ENCODE measurements at places on chromosomes 3 and 15. TPM values are rescaled to one million over a fixed set of nuclear protein-coding genes. Genes with fewer than 3 reads are reported as not detected.

- peak; percentile 61 for DNase-seq
Measured at GRCh38 chr3:53045518-53046170, at the start of gene SFMBT1. Gene SFMBT1, minus strand, starts transcription at chr3:53046073. Its CDS starts 76,945 bp downstream, at chr3:52969128.

GRCh38 chr3:157061265-157061664 is 98.7 kb downstream of the CCNL1 start:
- no peak for DNase-seq

DNA sequence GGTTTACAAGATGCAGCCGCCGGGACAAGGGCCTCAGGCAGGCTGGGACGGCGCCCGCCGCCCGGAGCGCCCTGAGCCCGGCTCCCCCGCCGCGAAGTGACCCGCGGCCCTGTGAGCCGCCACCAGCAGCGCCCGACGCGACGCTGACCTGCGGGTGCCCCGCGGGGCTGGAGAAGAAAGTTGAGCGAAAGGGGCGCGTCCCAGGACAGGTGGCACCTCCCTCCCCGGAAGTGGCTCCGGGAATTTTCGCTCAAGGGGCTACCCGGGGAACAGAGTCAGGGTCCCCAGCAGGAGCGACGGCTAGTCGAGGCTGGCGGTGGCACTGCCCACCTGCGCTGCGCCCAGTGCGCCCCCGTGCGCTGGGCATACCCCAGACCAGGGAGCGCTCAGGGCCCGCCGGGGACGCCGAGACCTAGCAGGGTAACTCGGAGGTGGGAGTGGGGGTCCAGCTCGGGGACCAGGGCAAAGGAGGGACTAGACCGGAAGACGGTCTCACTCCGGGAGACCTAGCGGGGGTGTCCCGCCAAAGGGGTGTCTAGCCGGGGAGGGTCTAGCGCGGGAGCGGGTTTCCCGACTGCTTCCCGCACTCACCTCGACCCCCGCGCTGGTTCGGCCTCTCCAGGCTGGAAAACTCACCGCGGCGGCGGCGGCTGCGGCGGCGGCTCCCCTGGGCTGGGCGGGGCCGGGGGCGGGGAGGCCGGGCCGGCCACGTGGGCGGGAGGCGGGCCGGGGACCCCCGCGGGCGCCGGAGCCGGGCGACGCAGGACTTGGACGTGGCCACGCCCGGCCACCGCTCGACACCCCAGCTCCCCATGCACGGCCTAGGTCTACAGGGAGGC is 18.4 kb downstream of the SPATA12 start:
- peak; percentile 68 for DNase-seq

DNA sequence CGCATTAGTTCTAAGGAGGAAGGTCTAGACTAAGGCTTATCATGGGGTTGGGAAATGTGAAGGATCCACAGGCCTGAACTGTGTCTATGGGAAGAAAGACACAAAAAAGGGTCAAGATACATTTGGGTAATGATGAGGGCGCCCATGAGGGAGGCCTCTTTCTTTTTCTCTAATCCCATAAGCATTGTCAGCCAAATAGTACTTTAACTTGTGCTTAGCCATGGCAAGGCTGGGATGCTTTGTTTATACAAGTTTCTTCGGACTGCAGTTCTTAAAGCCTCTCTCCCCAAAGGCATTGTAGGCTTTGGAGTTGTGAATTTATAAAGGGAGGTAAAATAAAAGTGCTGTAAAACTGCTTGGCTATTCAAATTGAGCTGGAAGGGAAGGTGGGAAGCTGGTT is 23.4 kb downstream of the ARMC8 start:
- no peak for DNase-seq

DNA sequence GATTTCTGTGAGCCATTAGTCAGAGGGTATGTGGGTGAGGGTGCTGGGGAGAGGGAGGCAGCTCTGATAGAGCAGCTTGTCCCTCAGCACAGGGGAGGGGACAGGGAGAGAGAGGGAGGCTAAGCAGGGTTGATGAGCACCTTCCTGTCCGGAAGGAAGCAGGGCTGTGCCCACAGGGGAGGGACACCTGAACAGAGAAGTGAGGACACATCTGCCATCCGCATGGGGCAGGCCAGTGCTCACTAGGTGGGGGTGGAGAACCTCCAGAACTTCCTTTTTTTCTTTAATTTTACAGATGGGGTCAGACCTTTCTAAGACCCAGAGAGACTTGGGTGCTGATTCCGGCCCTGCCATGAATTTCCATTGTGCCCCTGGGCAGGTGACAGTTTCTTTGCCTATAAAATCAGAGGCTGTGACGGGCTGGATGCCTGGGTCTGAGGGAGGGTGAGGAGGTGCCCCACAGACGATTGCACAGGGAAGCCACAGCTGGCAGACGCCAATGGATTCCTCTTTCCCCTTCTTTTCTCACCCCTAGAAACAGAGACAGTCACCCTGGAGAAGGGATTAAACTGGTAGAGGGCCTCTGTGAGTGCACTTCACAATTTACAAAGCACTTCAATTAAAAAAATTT is 4.1 kb upstream of the TGM5 start:
- DNase-seq, result no peak

DNA sequence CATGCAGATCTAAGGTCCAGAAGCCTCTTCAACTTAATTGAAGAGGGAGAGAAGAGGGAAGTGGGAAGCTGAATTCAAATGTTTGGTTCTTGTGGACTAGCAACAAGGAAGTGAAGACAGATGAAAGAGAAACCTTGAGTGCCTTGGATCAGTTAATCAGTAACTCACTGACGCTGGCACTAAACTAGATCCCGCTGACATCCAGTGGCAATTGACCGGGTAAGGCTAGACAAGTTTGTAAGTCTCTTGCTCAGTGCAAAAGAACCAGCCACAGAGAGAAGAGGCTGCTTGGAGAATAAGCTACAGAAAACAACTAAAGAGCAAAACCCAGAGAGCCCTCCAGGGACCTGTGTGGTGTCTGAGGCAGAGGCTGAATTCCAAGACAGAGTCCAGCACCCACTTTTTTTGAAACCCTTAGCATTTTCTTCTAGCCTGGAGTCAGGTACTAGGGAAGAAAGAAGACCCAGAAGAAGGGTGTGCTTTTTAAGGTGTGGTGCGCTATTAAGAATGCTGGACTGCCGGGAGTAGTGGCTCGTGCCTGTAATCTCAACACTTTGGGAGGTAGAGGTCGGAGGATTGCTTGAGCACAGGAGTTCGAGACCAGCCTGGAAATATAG is 6.9 kb downstream of the PLCH1 start:
- peak; percentile 78 for DNase-seq

GRCh38 chr3:186060222-186060621 is 48.7 kb downstream of the ETV5 start:
- no peak for DNase-seq

DNA sequence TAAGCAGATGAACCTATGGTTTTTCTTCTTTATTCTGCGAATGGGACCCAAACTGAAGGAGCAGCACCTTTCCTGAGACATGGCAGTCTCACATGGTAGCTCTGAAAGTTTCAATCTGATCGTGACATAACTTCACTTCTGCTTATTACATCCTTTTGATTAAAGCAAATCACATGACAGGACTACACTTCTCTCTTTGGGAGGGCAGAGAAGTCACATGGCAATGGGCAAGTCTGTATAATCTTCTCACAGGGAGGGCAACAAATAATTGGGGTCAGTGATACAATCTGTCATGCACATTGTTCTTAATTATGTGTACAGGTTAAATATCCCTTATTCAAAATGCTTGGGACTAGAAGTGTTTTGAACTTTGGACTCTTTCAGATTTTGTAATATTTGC is 21.6 kb downstream of the NCBP2 start:
- no peak for DNase-seq

GRCh38 chr3:50341537-50341936 is 901 bp upstream of the RASSF1 start:
- no peak for DNase-seq

GRCh38 chr3:137946356-137946973 is 63.5 kb upstream of the CLDN18 start:
- peak; percentile 26 for DNase-seq

DNA sequence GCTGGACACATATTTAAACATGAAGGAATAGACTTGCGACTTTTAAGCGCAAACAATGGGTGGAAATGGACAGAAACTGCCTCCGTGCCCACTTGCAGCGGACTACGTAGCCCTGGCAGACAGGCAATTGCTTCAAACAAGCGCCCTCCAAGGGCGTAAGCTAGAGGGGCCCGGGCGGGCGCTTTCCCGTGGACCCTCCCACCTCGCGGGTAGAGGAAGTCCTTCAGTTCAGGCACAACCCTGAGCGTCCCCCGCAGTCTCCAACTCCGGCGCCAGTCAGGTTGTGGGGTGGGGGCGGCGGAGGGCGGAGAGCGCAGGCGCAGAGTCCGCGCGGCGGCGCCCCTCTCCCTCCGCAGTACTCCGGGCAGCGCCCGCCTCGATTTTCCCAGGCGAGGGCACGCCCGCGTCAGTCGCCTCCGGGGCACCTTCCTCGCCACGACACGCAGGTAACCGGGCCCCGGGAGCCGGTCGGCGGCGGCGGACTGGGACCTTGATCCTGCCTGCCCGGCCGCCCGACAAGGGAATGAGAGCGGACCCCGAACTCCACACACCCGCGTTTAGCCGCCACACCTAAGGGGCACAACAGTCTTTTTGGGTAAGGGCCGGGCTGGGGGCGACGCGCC is at the start of gene SLC35G2:
TSS of gene SLC35G2 (plus strand) at position 358 of the 623 bp plus-strand sequence. CDS start 35,335 bp downstream, outside the sequence.
- DNase-seq, result peak; percentile 27

DNA sequence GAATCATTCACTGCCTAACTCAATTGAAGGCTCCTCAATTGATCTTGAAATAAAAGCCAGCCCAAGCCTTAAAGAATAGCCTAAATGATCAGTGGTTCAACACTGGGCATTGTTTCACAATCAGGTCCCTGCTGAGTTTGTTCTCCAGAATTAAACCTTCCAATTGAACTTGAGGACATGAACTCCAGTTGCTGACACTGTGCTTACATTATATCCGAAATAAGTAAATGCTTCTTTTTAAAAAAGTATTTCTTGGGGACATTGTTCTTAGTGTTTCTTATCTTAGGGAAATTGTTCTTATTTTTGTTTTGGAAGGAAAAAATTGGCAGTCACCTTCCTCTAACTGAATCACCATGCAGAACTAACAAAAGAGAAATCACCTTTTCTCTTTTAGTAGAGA is 450.2 kb downstream of the RBMS3 start:
- no peak for DNase-seq

GRCh38 chr15:81394603-81395002 is 20.6 kb upstream of the TMC3 start:
- DNase-seq, result no peak

DNA sequence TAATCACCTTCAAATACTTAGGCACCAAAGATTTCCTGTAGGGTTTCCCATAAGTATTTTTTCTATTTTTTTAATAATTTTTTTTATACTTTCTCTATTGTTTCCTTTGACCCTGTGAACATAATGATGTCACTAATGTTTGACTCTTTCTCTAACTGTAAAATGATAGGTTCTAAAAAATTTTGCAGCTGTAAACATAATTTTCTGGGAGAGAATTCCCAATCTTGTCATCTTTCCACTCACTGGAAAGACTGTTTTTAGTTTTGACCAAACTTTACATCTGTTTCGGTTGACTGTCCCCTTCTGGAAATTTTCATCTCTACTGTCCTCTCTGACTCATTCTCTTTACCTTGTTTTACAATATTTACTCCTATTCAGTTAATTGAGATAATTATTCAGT is 5.5 kb upstream of the EPHA3 start:
- no peak for DNase-seq

GRCh38 chr15:96079041-96079440 is 251.5 kb upstream of the NR2F2 start:
- DNase-seq, result no peak

GRCh38 chr15:45346381-45346780 is 32.0 kb downstream of the GATM start:
- no peak for DNase-seq

The TGM4 gene
- not detected for total RNA-seq

The GABRB3 gene
- 5.5 TPM for total RNA-seq

The BMF gene
- total RNA-seq, result 25.4 TPM

The MESP2 gene
- total RNA-seq, result 0.84 TPM

The PEAK1 gene
- 57.0 TPM for total RNA-seq

The COLQ gene
- total RNA-seq, result 1.3 TPM

The GOLGA8G gene
- not detected for total RNA-seq

The SLC51B gene
- 104 TPM for total RNA-seq

The PLIN1 gene
- total RNA-seq, result 5.1 TPM

The GP5 gene
- not detected for total RNA-seq

The PHC3 gene
- total RNA-seq, result 51.1 TPM

The SLC9A9 gene
- 7.4 TPM for total RNA-seq

All from left colon (tissue), 2 donors.